ENCODE measurements at places on chromosomes 5 and 9. TPM values are rescaled to one million over a fixed set of nuclear protein-coding genes. Genes with fewer than 3 reads are reported as not detected.

- no peak for ATAC-seq
These were observed 49.9 kb upstream of the SSBP2 start for GRCh38 chr5:81800797-81801196.

- ATAC-seq: no peak
These were observed 53.6 kb upstream of the RANBP6 start for GRCh38 chr9:6068983-6069382.

GRCh38 chr9:2837915-2838314 is 6.0 kb downstream of the PUM3 start:
- no peak for ATAC-seq

DNA sequence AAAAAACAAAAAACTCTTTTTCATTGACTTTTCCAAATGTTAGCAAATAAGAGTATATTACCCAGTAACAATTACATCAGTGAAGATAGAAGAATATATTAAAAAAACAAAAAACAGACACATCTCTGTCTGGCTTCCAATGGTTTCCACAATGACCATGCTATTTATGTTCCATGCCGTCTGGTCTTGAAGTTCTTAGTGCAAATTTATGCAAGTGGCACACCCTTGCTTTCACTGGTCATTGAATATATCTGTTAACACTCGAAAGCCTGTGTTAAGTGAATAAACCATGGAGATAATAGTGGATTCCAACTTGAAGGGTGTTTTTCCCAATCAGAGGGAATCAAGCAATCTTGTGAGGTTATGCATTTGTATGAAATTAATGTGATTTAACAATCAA is 291.9 kb downstream of the KCTD16 start:
- ATAC-seq: no peak

- ATAC-seq: no peak
These were observed 329.6 kb downstream of the GABRB2 start for GRCh38 chr5:161216877-161217276.

DNA sequence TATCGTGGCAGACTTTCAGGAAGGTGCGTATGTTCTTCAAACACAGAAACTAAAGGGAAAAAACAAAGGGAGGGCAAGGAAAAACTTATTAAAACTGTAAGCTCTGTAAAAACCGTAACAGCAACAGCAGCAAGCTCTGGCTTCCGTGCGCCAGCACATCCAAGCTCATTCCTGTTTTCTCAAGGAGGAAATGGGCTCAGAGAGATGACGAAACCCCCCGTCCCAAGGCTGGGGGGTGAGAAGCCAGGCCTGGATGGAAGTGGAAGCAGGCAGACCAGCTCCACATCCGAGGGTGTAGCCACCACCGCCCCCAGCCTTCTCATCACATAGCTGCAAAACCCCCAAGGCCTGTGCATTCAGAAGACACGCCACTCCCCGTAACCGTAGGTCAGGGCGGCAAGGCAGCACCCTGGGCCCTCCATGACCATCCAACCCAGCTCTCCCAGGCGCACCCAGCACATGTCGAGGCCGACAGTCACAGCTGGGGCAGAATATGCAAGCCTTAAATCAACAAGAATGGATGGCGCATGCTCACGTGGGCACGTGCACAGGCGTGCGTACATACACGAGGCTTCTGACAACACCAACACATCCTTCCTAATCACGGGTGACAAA is 52.8 kb downstream of the VAV2 start:
- ATAC-seq: no peak

- no peak for ATAC-seq
These were observed 190.2 kb downstream of the ASTN2 start for GRCh38 chr9:117224695-117225094.

DNA sequence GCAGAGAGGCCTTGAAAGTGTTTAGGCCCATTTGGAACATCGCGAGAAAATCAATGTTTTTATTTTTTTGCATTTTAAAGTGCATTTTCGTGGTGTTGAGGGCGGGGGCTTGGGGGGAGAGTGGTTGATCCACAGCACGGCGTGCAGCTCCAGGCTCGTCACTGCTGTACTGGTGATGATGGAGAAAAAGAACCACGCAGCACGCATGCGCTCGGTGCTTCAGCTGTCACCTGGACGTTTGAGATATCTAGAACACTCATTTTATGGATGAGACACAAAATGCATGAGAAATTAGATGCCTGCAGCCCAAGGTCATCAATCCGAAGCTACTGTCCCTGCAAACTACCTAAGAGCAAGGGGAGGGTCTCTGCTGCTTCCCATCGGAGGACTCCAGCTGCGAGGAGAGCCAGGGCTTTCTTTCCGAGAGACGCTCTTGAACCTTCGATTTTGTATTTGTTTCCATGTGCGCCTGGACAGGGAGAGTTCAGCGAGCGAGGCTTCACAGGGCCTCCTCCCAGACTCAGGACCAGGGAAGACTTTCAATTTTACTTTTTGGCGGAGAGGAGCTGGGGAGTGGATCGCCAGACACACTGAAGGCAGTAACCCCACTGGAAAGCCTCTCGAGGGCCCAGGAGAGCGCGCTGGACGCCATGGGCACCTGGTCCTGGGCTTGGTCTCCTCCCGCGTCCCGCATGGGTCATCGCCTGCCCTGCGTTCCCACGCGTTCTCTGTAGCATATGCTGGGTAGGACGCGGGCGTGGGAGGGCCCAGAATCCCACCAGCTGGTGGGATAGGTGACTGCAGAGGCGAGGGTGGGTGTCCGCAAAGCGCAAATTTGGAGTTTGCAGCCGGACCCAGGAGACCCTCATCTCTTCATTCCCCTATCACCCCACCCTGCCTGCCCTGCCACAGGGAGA is 2.5 kb downstream of the DMRT2 start:
- no peak for ATAC-seq

DNA sequence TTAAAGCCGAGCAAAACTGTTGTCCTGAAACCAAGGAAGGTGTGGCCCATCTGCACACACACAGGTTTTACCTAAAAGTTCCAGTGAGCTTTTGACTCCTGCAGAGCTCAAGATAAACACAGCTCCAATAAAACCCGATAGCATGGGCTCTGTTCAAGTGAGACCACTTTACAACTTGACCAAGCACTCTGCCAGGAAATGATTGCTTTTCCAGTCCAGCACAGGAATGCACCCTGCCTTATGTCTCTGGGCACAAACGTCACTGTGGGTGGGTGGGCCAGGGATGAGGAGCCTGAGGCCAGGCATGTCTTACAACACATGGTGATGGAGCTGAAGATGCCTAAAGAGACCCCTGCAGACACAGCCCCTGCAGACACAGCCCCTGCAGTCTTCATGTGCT is 115.3 kb downstream of the ROR2 start:
- ATAC-seq: no peak

GRCh38 chr5:76790632-76791290 is 28.1 kb upstream of the F2RL1 start:
- peak; percentile 84 for ATAC-seq

DNA sequence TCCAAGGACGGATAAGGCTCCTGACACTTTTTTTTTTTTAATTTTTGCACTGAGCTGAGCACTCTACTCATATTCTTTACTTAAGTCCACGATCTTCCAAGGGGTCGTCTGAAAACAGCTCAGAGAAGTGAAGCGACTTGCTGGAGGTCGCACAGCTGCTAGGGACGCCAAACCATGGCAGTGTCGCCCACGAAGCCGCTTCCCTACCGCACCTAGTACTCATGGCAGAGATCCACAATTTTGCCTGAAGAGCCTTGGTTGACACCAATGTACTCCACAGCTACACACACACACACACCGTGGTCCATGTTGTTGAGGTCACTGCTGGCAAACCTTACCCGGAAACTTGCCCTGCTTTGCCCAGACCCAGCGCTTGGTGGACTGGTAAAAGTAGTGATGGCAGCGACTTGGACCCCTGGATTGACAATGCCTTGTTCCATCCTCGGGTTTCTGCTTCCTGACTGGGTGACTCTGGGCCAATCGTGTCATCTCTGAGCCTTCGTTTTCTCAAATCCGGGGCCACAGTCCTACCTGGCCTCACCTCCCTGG is 521 bp upstream of the SLIT3 start:
- no peak for ATAC-seq

- no peak for ATAC-seq
These were observed 74.7 kb downstream of the FER start for GRCh38 chr5:108822211-108822947.

DNA sequence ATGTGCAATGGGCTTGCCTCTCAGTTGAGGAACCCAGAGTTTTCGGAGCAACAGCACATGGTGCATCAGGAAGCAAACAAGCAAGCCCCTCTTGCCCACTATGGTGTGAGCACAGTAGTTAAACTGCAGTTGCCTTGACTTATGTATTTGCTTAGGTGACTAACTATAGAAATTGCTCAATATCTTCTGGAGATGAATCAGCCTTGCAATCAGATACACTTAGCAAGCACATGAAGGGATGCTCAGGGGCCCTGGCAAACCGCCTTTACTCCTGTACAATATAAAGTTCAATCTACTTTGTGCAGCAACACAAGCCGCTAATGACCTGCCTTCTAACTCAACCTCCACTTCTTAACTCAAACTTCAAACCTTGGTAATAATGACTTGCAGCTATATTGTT is 581.7 kb upstream of the RIOK2 start:
- ATAC-seq: no peak

- ATAC-seq: no peak
These were observed 84.2 kb downstream of the AK8 start for GRCh38 chr9:132793606-132794580.

- ATAC-seq: no peak
These were observed 152.2 kb upstream of the OTULINL start for GRCh38 chr5:14429101-14430050.

- ATAC-seq: no peak
These were observed 134.4 kb upstream of the RAI14 start for GRCh38 chr5:34521628-34522290.

- ATAC-seq: peak; percentile 36
These were observed 221.0 kb downstream of the TSSK1B start for GRCh38 chr5:113213551-113214425.

DNA sequence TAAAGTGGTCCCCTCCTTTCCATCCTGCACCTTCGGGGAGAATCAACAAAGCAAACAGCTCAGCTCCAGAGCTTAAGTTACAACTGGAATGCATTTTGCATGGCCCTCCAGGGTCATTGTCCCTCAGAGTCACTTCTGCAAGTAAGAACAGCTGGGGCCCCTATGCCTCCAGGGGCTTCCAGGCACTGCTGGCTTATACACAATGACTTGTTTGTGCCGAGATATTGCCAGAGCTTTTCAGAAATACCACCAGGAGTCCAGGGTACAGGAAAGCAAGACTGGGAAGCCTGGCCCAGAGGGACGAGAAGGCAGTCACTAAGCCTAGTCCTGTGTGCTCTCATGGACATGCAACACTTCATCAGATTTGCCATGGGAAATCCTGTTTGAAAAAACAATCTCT is 11.3 kb downstream of the FRMD3 start:
- no peak for ATAC-seq

- no peak for ATAC-seq
These were observed 475.6 kb downstream of the DMRTA1 start for GRCh38 chr9:22922222-22922621.

GRCh38 chr5:14050821-14051220 is 92.3 kb upstream of the TRIO start:
- ATAC-seq: no peak

- ATAC-seq: no peak
These were observed 94.2 kb upstream of the S1PR3 start for GRCh38 chr9:88897081-88897480.

GRCh38 chr5:77174526-77174925 is 36.0 kb upstream of the PDE8B start:
- ATAC-seq: no peak

DNA sequence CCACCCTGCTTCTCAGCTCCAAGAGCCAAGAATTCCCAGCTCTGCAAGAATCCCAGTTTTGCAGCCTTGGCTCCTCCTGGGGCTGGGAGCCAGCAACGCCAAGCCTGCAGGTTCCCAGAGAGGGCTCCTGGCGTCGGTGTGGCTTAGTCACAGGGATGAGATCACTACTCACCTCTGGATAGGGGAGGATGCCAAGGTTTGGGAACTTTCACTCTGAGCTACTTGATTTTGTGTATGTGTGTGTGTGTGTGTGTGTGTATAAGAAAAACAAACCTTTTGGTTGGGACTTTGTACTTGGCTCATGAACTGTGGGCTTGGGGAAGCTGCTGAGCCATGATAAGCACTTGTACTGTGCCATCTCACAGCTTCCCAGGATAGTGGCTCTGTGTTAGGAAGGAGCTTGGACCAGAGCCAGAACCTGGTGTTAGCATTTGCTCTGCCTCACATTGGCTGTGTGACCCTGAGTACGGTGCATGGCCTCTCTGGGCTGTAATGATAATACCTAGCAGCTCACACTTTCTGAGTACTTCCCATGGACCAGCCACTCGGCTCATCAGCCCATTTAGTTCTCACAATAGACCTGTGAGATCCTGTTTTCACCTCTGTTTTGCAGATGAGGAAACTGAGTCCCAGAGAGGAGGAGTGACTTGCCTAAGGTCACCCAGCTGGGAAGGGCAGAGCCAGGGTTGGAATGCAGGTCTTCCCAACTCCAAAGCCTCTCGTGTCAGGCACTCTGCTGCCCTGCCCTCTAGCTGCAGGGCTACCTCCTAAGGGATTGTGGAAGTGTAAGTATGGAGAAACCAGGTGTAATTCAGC is 41.4 kb upstream of the DAB2IP start:
- peak; percentile 86 for ATAC-seq

DNA sequence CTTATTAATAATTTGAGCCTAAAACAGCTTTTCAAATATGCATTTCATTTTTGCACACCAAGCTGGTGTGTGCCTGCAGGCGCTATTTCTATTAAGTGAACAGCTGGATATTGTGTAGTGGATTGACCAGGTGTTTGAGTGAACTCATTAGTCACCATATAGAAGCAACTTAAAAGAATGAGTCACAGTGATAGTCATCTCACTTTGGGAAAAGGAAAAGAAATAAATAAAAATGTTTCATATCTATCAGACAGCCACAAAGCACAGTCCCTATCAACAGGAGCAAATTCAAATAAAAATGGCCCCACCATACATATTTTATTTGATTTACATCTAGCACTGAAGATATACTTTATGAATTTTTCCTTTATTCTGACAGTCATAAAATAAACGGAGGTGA is 456.5 kb upstream of the CDH9 start:
- ATAC-seq: no peak

DNA sequence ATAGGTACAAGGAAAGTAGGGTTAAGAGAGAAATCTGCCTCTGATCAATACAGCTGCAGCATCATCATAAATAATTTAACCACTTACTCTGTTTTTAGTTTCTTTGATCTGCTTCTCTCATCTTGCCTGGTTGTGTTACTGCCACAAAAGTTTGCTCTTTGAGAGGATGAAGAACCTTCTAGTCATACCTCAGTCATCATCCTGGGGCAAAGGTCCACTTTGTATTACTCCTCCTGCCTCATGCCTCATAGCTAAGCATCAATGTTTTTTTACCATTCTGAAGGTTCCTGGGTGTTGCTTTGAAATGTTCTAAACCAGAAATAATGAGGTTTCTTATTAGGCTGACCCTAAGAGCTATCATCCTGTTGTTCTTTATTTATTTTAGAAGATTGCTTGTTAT is 17.1 kb upstream of the TRIM36 start:
- no peak for ATAC-seq

The RBM18 gene
- 14.9 TPM for total RNA-seq

The AQP3 gene
- 19.0 TPM for total RNA-seq

The SIT1 gene
- 1.6 TPM for total RNA-seq

The FREM1 gene
- total RNA-seq: 0.59 TPM

The ORM1 gene
- not detected for total RNA-seq

The FYB1 gene
- 3.9 TPM for total RNA-seq

The SLCO6A1 gene
- total RNA-seq: not detected

The SLC35A4 gene
- total RNA-seq: 24.5 TPM

The ENHO gene
- 0.30 TPM for total RNA-seq

The FGD3 gene
- total RNA-seq: 3.2 TPM

The HTR4 gene
- not detected for total RNA-seq

The PCDHB3 gene
- total RNA-seq: 1.9 TPM

The SOHLH1 gene
- not detected for total RNA-seq

The GFI1B gene
- total RNA-seq: not detected

The PCDHB6 gene
- total RNA-seq: 1.0 TPM

The BTNL3 gene
- not detected for total RNA-seq

The RIMOC1 gene
- 26.3 TPM for total RNA-seq

The CTNND2 gene
- 3.1 TPM for total RNA-seq

The KIF20A gene
- total RNA-seq: not detected
